NCI-H1930 (cell line): ENCODE measurements at places on chromosomes 11 and 22.
A peak's percentile ranks its signal among the peaks of the same experiment; 100 is the strongest.

DNA sequence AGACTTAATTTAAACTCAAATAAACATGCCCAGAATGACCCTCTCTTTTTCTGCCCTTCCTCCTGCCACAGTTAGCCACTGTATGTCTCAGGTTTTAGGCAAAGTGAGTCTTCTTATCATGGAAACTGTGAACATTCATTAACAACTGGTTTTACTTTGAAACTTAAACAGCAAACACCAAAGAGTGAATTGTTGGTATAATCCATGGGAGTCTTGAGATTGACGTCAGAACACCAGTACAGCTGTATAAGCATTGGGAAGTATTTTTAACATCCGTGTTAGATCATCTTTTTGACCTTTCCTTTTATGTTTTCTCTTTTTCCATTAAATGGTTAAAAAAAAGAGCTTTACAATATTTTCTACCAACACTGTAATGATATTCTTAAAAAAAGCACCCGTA lies 38.9 kb downstream of the ARHGEF12 start:
- no peak for DNase-seq

DNA sequence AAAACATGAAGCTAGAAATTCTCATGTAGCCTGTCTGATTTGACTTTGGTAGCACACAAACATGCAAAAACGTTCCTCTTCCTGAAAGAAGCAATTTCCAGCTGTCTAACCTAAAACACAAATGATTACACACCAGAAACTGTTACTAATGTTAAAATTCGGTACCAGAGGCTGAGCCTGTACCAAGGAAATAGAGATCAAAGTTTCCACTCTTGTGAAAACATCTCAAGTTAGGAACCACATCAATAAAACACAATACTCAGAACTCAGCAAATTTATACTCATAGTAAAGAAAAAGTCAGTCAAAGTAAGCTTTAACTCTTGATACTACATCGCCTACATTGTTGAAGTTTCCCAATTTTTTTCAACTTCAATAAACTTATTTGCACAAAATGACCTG lies 107.8 kb downstream of the FCHSD2 start:
- DNase-seq: no peak

DNA sequence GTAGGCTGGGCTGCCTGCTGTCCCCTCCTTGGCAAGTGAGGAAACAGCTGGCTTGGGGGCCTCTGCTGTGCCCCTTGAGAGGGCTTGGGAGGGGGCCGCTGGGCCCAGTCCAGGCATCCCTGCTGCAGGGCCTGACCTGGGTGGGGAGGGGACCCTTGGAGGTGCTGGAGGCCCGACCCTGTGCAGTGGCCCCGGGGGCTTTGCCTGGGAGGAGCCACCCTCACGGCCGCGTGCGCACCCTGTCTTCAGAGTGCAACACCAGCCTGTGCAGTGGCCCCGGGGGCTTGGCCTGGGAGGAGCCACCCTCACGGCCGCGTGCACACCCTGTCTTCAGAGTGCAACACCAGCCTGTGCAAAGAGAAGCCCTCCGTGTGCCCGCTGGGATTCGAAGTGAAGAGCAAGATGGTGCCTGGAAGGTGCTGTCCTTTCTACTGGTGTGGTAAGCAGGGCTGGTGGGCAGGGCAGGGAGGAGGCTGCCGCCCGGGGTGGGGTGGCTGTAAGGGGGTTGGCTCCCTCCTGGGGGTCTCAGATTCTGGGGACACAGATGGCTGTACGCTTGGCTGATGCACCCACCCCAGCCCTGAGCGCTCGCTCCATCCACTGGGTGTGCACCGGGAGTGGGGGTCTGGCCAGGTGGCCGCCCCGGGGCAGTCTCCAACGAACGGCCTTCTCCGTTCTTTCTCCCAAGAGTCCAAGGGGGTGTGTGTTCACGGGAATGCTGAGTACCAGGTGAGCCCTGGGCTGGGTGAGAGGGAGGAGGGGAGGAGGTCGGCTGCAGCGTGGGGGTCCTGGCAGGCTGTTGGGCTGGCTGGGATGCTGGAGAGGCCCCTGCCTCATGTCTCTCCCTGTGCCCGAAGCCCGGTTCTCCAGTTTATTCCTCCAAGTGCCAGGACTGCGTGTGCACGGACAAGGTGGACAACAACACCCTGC lies 32.9 kb downstream of the MUC2 start:
- no peak for DNase-seq

- DNase-seq: no peak
Measured at GRCh38 chr22:35726398-35726797, 8.7 kb downstream of the APOL5 start.

DNA sequence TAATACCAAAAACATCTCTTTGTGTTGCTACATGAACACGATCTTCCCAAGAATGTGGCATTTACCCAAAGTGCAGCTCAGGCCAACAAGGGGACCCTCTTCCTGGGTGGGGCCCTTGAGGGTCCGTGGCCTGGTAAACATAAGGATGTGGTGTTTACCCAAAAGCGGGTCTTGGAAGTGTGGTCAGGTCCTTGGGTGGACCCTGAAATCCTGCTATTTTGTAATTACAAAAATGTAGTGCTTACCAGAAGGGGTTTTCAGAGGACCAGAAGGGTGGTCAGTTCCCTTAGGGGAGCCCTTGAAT lies 87.8 kb upstream of the PRDM11 start:
- DNase-seq: no peak

GRCh38 chr11:24859801-24860300 lies 363.0 kb downstream of the LUZP2 start:
- DNase-seq: no peak

DNA sequence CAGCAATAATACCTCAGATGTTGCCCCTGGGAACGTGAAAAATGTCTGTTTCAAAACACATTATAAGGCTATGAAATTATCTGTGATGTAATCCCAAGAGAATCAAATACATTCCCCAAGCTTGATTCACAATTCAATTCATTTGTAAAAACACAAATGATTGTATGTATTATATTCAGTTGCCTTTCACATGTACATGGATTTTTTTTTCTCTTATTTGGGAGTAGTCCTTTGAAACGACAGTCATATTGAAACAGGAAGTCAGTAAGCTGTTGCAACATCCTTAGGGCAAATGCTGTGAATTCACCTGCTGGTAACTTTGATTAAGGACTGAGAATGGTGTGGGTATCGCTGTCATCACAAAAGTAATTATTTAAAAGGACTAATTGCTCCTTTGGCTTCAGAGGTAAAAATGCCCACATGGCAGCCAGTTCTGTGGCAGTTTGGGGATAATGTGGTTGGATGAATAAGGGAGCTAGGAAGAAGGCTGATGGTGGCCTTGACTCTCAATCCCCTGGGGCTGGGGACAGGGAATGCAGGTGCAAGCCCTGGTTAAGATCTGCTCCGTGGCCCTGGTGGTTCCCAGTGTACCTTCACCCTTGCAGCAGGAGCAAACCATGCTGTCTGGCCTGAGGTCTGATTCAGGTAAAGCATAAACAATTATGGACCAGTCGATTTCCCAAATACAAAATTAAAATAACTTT lies 13.2 kb downstream of the EHF start:
- peak; percentile 32 for DNase-seq

- no peak for DNase-seq
Measured at GRCh38 chr11:1598816-1599215, 722 bp upstream of the KRTAP5-2 start.

GRCh38 chr11:57566905-57567514 lies 462 bp downstream of the UBE2L6 start:
- DNase-seq: no peak

- no peak for DNase-seq
Measured at GRCh38 chr22:39252461-39253434, 8.0 kb upstream of the PDGFB start.

- DNase-seq: no peak
Measured at GRCh38 chr22:27244328-27244727, 557.2 kb downstream of the MN1 start.

GRCh38 chr11:35257281-35257680 lies 118.3 kb downstream of the CD44 start:
- no peak for DNase-seq

- no peak for DNase-seq
Measured at GRCh38 chr22:24146194-24146616, 35.1 kb upstream of the SUSD2 start.

DNA sequence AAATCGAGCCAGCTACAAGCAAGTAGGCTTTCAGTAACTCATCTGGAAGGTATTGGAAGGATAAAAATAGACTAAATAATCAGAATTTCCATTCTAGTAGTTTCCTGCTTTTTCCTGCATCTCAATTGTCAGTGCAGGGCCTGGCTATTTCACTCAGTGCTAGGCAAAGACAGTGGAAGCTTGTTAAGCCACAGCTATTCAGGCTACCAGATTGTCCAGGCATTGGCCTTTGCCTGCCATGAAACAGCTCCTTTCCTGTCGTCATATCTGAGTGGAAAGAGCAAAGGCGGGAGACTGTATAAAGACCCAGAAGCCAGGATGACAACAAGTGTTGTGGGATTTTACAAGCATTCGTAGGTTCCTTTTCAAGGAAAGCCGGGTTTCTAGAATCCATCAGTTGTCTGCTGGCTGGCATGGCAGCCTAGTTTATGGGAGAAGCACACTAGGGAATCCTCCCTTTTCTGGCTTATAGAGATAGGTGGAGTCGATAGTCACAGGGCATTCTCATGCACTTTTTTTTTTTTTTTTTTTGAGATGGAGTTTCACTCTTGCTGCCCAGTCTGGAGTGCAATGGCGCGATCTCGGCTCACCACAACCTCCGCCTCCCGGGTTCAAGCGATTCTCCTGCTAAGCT lies 2.0 kb upstream of the TNRC6B start:
- DNase-seq: no peak

GRCh38 chr11:60658409-60658808 lies 41.0 kb upstream of the MS4A8 start:
- peak; percentile 65 for DNase-seq
